ENCODE measurements at places on chromosomes 6 and 20.
A peak's percentile ranks its signal among the peaks of the same experiment; 100 is the strongest.

- DNase-seq: no peak
Measured at GRCh38 chr6:4008324-4009047, 70.5 kb downstream of the FAM217A start.

GRCh38 chr20:32484225-32484957 is 100.7 kb downstream of the NOL4L start:
- peak; percentile 36 for DNase-seq

- peak; percentile 76 for DNase-seq
Measured at GRCh38 chr6:31128093-31128676, 7.9 kb upstream of the CDSN start.

DNA sequence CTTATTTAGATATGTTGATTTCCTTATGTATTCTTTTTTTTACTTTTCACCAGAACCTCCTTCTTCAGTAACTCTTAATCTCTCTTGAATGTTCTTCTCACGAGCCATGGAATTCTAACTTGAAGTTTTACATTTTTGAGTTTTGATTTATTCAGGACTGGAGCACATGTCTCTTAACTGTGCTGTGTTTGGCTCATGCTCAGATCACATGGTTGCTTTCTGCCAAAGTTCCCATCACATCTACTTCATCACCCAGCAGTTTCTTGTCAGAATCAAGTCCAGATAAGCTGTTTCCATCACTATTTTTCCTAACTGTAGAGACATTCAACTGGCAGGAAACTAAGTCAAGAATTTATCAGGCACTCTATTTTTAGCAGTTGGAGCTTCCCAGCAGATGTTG is 31.7 kb downstream of the SLC35A1 start:
- no peak for DNase-seq

GRCh38 chr6:108164543-108164814 is 1.3 kb upstream of the NR2E1 start:
- no peak for DNase-seq

DNA sequence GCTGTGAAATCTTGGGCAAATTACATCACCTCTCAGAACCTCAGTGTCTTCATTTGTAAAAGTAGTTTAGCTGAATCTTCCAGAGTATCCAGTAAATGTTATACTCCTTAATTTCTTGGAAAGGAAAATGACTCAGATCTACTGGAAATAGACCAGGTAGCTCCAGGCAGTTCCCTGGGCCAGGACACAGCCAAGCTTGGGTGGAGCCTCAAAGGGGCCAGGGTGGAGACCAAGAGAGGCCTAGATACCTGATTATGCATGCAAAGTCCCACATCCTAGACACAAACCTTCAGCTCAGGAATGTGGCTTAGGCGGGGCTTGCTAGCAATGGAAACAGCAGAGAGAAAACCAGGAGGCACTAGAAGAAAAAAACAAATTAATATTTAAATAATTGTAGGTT is 272.8 kb downstream of the MAFB start:
- no peak for DNase-seq

All from activated gamma-delta T cell treated with Interleukin-2 at 50 U/mL for 16 hours (primary cell).